ENCODE measurements at places on chromosomes 16 and 17.
A peak's percentile ranks its signal among the peaks of the same experiment; 100 is the strongest.

GRCh38 chr17:13403982-13404946 lies 197.5 kb downstream of the HS3ST3A1 start:
- DNase-seq: no peak

GRCh38 chr16:50195276-50195675 lies 42.2 kb downstream of the TENT4B start:
- no peak for DNase-seq

- DNase-seq: no peak
These were observed 93.6 kb downstream of the SPACA3 start for GRCh38 chr17:33085256-33085655.

DNA sequence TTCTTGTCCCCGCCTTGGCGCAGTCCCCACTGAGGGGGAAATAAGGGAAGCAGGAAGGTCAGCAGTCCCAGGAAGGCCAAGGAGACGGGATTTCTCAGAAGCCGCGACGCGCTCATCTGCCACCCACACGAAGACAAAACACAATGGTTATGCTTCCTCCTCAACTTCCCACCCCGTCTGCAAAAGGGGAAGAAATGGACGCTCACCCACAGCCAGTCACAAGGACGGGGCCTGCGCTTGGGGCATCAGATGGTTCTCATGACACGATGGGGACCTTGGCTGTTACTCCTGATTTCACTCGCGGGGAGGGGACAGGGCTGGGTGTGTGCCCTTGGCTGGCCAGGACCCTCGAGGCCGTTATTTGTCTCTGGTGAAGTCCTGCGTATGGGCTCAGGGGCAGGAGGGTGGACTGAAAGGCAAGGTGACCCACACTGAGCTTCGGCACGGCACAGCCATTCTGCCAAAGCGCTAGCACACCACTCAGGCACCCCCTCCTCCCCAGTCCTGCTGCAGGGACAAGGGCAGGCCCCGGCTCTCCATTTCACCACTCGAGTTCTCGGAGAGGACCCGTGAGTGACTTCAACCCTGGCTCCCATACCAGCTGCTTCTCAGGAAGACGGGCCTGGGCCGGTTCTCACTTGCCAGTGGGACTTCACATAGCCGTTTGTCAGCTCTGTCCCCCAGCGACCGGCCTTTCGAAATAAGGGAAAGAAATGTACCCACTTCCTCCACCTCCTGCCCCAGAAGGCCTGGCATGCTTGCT lies 84.5 kb downstream of the ABR start:
- no peak for DNase-seq

DNA sequence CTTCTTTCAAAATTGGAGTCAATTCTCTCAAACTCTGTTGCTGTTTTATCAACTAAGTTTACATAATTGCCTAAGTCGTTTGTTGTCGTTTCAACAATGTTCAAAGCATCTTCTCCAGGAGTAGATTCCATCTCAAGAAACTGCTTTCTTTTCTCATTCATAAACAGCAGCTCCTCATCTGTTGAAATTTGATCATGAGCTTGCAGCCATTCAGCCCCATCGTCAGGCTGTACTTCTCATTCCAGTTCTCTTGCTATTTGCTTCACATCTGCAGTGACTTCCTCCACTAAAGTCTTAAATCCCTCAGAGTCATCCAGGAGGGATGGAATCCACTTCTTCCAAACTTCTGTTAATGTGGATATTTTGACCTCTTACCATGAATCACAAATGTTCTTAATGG lies 230.6 kb downstream of the IRF8 start:
- DNase-seq: no peak

GRCh38 chr17:62807812-62808575 lies at the start of gene MARCHF10:
Gene MARCHF10, minus strand, starts transcription at chr17:62808314. Its CDS starts 6,579 bp downstream, at chr17:62801735.
- DNase-seq: peak; percentile 30

DNA sequence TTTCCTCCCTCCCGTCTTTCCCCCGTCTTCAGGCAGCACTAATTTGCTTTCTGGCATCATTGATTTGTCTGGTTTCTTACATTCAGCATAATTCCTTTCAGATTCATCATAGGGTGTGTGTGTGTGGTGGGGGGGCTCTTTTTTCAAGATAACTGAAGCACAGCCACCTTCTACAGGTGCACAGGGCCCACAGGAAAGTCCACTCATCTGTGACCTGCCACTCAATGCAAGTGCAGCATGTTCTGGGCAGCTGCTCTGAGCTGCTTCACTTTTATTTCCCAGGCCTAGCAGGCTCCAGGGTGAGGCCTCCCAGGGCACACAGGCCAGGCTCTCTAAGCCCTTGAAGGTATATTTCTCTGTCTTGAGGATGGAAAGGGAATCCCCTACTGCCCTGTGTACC lies 35.2 kb upstream of the MYH10 start:
- DNase-seq: no peak

DNA sequence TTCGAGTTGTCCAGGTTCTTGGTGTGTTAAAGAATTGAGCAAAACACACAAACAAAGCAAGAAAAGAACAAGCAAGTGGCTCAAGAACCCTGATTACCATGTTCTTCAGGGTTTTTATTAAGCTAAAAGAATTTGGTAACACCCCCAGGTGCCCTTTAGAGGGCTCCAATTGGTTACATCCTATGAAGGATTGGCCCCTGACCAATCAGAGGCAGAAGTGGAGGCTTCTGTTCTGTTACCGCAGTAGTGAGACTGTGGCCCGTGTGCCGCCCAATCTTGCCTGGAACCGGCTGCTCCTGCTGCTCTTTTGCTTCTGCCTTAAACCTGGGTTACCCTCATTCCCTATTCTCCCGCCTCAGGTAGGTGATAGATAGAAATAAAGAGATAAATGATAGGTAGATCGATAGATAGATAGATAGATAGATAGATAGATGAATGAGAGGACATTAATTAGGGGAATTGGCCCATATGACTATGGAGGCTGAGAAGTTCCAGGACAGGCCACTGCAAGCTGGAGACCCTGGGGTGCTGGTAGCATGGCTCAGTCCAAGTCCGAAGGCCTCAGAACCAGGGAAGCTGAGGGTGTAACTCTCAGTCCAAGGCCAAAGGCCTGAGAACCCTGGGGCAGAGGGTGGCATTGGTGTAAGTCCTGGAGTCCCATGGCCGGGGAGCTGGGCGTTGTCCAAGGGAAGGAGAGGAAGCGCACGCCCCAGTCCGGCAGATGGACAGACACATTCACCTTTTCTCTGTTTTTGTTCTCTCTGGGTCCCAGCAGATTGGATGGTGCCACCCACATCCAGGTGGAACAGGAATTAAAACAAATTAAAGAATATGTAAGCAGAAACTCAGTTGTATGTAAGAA lies 3.5 kb upstream of the CA5A start:
- no peak for DNase-seq

- no peak for DNase-seq
These were observed 8.6 kb upstream of the NXPH3 start for GRCh38 chr17:49567104-49567521.

DNA sequence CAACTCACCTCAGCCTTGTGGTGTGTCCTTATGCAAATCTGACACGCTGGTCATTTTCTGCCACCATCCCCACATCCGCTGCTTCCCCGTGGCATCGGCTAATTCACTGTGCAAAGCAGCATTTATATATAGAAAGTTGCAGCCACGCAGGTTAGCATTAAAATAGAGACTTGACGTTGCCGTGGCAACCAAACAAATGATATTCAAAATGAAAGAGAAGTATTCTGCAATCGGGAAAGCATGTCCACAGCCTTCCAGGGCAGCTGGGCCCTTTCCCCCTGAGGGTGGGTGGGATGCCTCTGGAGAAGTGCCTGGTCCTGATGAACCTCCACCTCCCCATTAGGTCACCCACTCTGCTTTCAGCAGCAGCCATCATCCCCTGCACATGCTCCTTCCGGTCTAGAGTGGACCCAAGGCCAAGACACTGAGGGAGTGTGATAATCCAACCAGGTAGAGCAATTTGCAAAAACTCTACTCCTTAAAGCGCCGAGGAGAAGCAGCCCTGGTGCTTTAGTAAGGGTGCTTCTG lies 138.7 kb downstream of the GAS7 start:
- no peak for DNase-seq

GRCh38 chr17:57645950-57646665 lies 99.0 kb downstream of the CCDC182 start:
- DNase-seq: no peak

- peak; percentile 72 for DNase-seq
These were observed 762 bp downstream of the PYCARD start for GRCh38 chr16:31201582-31202413.

- DNase-seq: no peak
These were observed 264.4 kb downstream of the NPIPA8 start for GRCh38 chr16:18072161-18072560.

DNA sequence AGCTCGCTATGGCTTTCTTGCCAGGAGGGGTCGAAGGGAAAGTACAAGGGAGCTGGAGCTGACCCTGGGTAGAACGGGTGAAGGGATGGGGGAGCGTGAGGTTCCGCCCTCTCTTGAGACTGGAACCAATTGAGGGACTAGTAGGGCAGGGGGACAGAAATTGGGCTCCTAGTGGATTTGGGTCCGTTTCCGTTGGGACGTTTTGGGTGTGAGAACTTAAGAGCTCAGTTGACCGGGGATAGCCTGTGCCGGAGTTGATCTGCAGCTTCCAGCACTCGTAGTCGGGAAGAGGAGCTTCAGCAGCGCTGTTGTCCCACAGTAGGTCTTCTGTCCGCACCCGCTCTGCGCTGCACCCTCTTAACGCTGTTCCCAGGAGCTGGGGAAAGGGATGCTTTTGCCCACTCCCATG lies 481 bp downstream of the CNTROB start:
- DNase-seq: peak; percentile 53

All from activated naive CD4-positive, alpha-beta T cell treated with anti-CD3 and anti-CD28 coated beads, Interleukin-2, amount 10 ng/mL, durations not matched to agents 7 days and 5 days (primary cell).